ENCODE measurements at places on chromosomes 13 and 19.

GRCh38 chr19:47483800-47484690 is at the start of gene KPTN:
Gene KPTN (minus strand): TSS chr19:47484219. CDS start chr19:47484160, 59 bp downstream.
- peak; percentile 90 for DNase-seq

GRCh38 chr13:66139701-66140100 is 1090.4 kb downstream of the PCDH9 start:
- no peak for DNase-seq

DNA sequence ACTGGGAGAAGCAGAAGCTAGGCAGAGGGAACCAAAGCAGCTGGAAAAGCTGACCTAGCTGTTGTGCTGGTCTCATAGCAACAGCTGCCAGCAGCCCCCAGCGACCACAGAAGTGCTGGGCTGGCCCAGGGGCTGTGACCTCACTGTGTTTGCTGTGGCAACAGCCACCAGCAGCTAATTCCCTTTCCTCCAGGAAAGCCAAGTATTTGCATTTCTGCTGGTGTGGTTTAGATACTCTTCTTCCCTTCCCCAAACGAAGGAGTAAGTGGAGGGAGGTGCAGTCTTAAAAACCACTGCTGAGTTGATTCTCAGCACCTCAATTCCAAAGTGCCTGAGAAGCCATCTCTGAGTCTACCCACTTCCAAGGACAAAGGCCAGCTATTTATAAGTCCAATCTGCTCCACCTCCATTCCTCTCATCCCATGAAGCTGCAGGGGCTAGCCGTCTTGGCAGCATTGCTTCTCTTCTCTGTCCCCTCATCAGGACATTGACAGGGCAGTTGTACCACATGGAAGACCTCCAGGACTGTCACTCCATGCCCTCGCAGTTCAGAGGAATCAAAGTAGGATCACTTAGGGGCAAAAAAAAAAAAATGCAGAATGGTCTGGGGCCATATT is 11.5 kb upstream of the CCDC97 start:
- DNase-seq: no peak

GRCh38 chr13:94009701-94010100 is 469.8 kb downstream of the DCT start:
- DNase-seq: no peak

- DNase-seq: no peak
Measured at GRCh38 chr13:37539976-37540605, 58.5 kb downstream of the POSTN start.

GRCh38 chr19:52786078-52786463 is 520 bp downstream of the ZNF600 start:
- no peak for DNase-seq

DNA sequence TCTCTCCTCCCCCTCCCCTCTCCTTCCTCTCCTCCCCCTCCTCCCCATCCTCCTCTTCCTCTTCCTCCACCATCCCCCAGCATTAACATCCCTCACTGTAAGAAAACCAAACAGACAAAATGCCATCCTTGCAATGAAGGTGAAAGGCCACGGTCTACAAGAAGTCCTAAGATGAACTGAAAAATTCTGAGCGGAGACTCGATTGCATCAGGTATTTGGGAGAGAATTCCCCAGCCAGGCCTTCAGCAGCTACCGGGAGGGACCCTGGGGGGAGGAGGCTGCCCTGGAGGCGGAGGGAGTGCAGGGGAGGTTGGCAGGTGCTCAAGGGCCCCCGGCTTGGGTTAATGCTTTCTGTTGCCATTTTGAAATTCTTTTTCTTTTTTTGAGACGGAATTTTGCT is 10.1 kb upstream of the TIMM44 start:
- no peak for DNase-seq

DNA sequence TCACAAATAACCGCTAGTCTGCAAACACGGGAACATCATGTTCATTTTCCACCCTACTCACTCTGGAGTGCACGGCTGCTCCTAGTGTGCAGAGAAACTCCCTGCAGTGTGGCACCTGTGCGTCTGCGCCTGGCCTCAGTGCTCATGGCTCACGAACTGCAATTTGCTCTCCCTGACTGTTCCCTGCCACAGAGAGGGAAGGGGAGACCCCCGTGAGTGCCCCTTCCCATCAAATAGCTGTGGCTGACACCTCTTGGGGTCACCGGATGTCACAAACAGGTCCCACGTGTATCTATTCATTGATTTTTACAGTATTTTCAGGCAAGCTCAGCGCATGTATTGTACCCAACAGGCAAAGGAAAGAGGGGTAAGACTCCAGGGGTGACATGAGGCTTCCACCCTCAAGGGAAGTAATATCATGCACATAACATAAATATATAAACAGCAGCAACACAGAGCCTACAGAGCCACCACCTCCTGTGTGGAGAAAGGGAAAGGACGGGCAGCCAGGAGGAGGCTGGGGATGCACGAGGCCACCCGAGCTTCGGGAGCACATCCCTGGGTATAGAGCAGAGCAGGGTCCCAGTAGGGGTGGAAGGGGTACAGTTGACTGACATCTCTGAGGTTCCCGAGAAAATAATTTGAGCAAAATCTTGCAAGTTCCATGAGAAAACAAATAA is 140.3 kb upstream of the SOX1 start:
- DNase-seq: no peak

GRCh38 chr13:49975826-49976225 is 21.0 kb upstream of the TRIM13 start:
- DNase-seq: no peak

GRCh38 chr13:98035373-98035772 is 81.9 kb downstream of the IPO5 start:
- no peak for DNase-seq

GRCh38 chr19:5460748-5461147 is 5.5 kb downstream of the ZNRF4 start:
- DNase-seq: no peak

DNA sequence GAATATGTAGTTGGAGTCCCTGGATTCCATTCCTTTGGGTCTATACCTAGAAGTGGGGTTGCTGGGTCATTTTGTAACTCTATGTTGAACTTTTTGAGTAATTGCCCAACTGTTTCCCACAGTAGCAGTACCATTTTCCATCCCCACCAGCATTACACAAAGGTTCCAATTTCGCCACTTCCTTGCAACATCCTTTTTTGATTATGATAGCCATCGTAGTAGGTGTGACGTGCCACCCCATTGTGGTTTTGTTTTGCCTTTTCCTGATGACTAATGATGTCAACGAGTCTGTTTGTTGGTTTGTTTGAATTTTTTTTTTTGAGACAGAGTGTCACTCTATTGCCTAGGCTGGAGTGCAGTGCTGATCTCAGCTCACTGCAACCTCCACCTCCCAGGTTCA is 3.3 kb upstream of the PEX11G start:
- no peak for DNase-seq

DNA sequence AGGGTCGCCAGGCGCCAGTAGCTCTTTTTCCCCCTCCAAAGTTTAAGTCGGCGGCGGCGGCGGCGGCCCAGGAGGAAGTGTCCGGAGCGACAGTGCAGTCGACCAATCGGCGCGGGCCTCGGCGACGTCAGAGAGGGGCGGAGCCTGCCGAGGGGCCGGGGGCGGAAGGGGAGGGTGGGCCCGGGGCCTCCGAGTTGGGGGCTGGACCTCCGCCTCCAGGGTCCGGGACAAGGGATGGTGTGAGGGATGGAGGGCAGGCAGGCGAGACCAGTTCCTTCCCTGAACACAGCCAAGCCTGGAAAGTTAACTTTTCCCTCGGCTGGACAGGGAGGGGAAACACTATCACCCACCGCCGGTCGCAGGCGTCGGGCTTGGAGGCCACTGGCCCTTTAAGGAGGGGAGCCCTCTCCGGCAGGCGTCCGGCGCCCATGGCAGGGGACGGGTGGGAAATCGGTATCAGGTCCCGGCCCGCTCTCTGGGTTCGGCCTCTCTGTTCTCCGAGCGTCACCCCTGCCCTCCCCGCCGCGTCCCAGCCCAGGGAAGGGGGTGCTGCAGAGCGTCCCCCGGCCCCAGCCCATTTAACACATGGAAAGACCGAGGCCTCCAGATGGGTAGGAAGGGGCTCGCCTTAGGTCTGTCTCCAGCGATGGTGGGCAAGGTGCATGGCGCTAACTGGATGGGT is at the start of gene PRKD2:
PRKD2 (minus strand) TSS at position 81 of the 682 bp plus-strand sequence. CDS start 744 bp downstream, outside the sequence.
- peak; percentile 76 for DNase-seq

DNA sequence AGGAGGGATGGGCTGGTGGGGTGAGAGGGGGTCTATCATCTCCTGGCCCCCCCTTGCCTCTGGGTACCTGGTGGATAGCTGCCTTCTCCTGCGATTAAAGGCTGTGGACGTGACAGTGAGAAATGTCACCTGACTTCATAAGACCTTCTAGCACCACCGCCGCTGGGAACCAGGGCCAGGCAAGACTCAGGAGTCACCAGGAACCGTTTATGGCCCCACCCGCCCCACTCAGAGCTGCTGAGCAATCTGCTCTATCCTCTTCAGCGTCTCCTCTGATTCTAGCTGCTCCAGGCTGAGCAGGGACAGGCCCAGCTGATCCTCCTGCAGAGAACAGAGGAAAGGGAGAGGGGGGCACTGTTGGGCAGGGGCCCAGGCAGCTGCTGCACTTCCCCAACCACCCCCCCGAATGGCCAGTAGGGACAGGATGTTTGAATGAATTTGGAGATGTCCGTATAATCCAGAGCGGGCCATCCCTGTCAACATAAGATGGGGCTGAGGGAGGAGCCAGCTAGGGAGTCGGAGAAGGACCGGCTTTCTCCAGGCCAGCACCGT is 10.9 kb downstream of the KLC3 start:
- DNase-seq: no peak

GRCh38 chr19:42198676-42199439 is 18.6 kb downstream of the DEDD2 start:
- no peak for DNase-seq

GRCh38 chr19:46408664-46409039 is 4.7 kb downstream of the CCDC8 start:
- peak; percentile 15 for DNase-seq

- no peak for DNase-seq
Measured at GRCh38 chr13:53821632-53822031, 793.0 kb downstream of the OLFM4 start.

Measured in anterior cingulate cortex (tissue), 58 donors.